ENCODE measurements at places on chromosomes 3 and 15.

GRCh38 chr3:81910244-81910852 is 148.9 kb upstream of the GBE1 start:
- DNase-seq: no peak

- DNase-seq: peak; percentile 37
Measured at GRCh38 chr3:71127052-71127831, 456.3 kb downstream of the FOXP1 start.

- no peak for DNase-seq
Measured at GRCh38 chr3:3160826-3161225, 18.7 kb downstream of the CRBN start.

DNA sequence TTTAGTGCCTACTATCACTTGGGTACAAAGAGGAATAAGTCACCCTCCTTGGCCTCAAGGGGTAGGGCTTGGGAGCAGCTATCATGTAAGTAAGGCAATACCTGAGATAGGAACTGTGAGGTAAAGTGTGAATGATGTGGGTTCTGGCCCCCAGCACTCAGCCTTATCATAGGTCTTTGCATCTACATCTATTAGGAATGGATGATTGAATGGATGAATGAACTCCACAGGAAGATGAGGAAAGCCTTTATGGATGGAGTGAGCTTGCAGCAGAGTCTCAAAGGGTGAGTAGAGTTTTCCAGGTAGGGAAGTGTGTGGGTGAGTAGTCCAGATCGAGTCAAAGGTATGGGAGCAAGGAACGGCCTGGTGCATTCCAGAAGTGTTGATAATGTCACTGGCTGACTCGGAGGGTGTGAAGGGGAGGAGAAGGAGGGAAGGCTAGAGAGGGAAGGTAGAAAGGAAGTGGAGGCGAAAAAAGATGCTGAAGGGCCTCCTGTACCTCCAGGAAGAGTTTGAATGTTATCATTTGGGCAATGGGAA is 13.1 kb upstream of the ABHD2 start:
- DNase-seq: no peak

GRCh38 chr15:100249096-100249815 is 92.5 kb downstream of the ADAMTS17 start:
- DNase-seq: no peak

GRCh38 chr3:53350652-53351051 is 3.3 kb upstream of the DCP1A start:
- DNase-seq: no peak

DNA sequence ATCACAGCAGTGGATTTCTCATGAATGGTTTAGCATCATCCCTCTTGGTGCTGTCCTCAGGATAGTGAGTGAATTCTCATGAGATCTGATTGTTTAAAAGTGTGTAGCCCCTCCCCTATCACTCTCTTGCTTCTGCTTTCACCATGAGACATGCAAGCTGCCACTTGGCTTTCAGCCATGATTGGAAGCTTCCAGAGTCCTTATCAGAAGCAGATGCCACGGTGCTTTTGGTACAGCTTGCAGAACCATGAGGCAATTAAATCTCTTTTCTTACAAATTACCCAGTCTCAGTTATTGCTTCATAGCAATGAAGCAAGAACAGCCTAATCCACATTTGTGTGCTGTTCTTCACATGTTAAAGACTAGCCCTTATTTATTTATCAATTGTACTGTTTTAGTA is 495.2 kb upstream of the EPHA6 start:
- no peak for DNase-seq

DNA sequence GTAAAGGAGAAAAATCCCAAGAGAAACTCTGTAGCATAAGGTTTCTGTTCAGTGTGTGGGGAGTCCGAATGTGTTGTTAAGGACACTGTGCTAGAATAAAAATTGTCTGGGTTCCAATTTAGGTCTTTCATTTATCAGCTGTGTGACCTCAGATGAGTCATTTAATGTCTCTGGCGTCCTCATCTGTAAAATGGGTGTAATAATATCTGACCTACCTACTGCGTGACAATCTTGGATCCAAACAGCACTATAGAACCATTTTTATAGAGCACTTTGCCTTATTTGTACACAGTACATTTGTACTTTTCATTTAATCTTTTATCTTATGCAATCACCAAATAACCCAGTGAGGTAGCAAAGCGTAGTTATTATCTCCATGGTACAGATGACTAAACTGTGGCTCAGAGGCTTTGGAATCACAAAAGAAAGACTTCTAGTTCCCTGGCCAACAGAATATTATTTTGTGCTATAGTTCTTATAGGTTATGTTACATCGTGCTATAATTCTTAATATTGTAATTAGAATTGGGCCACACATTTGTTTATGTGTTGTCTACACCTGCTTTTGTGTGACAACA is 46.6 kb upstream of the TNIK start:
- DNase-seq: no peak

DNA sequence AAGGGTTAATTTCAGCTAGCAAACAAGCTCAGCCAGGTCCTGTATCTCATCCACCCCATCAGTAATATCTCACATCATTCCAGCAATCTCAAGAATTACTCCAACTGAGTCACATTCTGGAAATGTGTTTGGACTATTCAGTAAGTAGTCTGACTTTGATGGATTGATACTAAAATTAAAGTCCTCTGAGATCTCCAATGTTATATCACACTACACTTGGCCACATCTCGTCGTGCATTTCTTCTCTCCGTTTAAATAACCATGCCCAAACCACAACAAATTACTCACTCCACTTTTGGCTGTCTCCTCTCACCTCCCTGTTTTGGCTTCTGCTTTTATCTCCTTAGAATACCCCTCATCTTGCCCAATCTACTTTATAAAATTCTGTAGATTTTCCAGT is 292.2 kb downstream of the PYDC2 start:
- no peak for DNase-seq

- DNase-seq: no peak
Measured at GRCh38 chr3:49058011-49058410, 28.8 kb upstream of the IMPDH2 start.

- DNase-seq: no peak
Measured at GRCh38 chr3:54827776-54828175, 100.1 kb downstream of the LRTM1 start.

DNA sequence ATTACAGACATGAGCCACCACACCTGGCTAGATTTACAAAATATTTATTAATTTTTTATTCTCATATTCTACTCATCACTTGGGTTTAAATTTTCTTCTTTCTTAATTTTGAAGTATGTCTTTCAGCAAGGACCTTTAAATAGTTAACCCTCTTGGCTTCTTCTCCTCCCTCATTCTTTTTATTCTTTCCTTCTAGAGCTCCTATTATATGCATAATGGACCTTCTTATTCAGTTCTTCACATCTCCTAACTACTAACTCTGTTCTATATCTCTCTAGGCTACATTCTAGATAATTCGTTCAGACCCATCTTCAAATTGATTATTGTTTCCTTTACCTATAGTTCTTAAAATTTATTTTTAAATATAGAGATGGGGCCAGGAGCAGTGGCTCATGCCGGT is 43.2 kb upstream of the MTMR14 start:
- DNase-seq: no peak

- DNase-seq: no peak
Measured at GRCh38 chr3:111519178-111519855, 22.7 kb upstream of the CD96 start.

DNA sequence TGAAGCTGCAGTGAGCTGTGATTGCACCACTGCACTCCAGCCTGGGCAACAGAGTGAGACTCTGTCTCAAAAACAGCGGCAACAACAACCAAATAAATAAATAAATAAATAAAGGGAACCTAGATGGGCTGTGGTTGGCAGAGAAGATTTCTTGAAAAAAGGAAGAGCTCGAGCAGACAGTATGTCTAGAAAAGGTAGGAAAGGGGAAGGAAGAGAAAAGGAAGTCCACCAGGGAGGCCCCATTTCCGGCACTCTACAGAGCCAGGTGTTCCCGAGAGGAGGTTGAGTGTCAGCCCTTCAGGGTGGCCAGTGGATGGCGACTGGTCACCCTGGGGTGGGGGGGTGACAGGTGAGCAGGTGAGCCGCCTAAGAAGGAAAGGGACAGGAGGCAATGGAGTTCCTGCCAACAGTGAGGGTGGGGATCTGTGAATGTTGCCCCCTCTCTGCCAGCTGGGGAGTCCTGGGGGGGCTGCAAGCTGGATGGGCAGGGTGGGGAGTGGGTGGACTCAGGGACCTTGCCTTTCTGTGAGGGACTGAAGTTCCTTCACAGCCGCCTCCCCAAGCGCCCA is 14.8 kb downstream of the PAQR5 start:
- no peak for DNase-seq

GRCh38 chr3:23895181-23895580 is 21.6 kb downstream of the NKIRAS1 start:
- DNase-seq: no peak

DNA sequence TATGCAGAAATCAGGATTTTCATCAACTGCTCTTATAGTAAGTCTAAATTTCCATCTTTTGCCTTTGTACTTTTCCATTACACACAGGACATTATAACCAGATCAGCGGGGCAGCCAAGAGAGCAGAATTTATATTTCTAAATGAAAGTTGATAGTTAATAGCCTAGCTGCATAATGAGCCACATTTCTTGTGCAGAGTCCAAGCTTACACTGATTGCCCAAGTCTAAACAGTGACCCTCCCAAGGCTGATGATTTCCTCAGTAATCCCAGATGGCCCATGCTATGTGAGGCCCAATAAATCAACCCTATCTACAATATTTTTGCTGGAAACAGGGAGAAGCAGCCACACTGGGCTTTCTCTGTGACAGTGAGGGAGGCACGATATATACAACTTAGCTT is 475.8 kb upstream of the KCNMB2 start:
- no peak for DNase-seq

- DNase-seq: no peak
Measured at GRCh38 chr15:77282333-77282732, 137.6 kb downstream of the PEAK1 start.

DNA sequence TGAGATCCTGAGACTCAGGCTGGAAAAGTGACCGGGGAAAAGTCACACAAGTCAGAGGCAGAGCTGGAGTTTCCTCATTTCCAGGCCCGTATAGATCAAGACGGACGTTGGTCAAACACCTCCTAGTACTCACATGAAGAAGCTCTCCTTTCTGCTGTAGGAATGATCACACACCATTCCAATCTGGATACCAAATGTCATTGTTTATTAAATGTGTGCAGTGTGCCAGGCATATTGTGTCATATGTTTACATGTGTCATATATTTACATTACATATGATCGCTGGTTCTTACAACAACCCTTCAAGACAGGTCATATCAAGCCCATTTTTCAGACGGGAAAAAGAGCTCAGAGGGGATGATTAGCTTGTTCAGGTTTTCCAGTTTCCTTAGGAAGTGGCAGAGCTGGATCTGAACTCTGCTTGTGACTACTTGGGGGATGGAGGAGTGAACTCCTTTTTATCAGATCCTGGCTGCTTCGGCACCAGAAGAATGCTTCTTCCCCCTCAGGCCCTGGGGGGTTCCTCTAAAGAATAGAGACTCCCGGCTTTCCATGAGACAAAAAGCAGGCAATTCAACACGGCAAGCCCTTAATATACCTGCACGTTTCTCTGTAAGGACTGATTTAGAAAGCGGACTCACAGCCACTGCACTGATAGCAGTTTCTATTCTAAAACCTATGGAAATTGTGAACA is 41.9 kb downstream of the FAM43A start:
- no peak for DNase-seq

DNA sequence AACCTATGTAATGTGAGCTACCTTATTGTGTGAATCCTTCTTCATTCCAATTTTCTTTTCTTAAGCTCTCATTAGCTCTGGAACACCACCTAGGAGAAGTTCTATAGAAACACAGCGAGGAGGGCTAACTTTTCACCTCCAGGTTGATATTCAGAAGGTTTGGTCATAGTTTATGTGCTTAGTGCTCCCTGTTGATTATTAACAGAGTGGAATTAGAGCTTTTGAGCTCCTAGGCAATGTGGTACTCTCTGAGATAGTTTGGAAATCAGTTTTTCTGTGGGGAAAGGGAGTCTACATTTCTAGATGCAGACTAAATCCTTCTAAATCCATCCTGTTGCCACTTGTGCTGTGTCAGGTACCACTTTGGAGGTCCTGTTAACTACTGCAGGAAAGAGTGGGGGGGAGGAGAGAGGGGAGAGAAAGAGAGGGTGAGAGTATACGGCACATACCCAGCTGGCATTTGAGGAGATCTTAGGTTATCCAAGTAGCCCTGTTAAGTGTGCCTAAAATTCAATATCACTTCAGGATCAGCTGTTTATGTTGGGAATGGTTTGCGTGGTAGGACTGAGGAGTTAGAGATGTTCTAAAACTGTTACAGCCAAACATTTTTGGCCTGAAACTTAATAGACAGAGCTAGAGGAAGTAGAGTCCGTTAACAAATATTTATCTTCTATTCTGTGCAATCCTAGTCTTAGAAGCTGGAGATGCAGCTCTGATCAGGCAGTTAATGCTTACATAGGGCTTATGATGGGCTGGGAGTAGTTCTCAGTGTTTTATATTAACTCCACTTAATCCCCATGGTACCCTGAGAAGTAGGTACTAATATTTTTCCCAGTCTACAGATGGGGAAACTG is 117.5 kb upstream of the PROK2 start:
- DNase-seq: no peak

DNA sequence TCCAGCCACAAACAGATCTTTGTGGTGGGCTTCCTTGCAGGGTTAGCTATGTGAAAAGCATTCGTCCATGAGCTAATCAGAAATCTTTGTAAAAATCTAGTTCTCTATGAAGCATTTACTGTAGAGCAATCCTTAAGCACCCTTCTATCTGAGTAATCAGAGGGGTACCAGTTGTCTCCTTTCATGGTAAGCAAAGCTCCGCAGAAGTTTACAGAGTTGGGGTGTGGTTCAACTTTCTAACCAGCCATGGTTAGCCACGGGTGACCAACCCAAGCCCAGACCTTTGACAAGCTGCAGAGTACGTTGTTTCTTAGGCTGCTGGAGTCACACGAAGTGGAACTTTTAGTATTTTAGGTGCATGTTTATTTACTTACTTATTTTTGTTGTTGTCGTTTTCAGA is 77.4 kb downstream of the FLNB start:
- DNase-seq: no peak

DNA sequence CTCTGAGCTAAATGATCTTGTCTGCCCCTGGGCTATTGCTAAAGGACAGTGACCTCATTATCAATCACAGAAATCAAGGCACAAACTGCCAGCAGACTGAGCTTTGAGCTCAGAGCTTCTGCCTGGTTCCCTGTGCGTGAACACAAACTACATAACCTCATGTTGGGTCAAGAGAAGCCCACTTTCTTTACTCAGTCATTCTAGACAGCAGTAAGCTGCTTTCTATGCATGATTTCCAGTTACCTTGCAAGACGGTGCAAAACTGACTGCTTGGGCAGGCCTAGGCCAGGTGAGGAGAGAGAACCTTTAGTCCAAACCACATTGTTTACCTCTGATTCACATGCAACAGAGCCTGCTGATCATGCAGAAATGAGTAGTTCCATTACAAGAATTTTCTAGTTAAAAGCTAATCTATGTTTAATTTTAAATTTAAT is 75.1 kb downstream of the ARRDC4 start:
- DNase-seq: no peak

DNA sequence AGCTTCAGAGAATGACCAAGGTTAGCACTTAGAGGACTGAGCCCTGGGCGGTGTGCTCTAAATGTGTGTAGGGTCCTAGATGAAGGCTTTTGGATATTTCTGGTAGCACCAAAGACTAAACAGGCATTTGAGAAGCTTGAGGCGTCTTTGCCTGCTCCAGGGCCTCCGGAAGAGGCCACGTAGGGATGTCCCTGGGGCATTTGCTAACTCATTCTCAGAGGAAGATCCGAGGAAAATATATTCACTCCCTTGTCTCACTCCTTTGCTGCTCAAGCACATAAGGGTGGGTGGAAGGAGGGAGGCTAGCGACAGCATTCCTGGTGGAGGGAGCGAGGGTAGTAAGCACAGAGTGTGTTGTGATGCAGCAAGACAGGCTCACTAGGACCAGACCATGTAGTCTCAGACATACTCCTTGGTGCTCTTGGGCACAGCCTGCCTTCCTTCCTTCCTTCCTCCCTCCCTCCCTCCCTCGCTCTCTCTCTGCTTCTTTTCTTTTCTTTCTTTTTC is 38.5 kb upstream of the XCR1 start:
- no peak for DNase-seq

Measured in stimulated activated CD8-positive, alpha-beta memory T cell treated with anti-CD3 and anti-CD28 coated beads, Interleukin-15, amount 100 ng/mL, for 4 hours (primary cell).